ENCODE measurements at places on chromosomes 6 and 20. TPM values are rescaled to one million over a fixed set of nuclear protein-coding genes. Genes with fewer than 3 reads are reported as not detected.
A peak's percentile ranks its signal among the peaks of the same experiment; 100 is the strongest.

GRCh38 chr6:112956696-112957535 lies 609.8 kb downstream of the RFPL4B start:
- DNase-seq, result peak; percentile 66

GRCh38 chr6:15269011-15269410 lies 23.1 kb downstream of the JARID2 start:
- DNase-seq, result no peak

Gene HDGFL1
- not detected for polyA plus RNA-seq

DNA sequence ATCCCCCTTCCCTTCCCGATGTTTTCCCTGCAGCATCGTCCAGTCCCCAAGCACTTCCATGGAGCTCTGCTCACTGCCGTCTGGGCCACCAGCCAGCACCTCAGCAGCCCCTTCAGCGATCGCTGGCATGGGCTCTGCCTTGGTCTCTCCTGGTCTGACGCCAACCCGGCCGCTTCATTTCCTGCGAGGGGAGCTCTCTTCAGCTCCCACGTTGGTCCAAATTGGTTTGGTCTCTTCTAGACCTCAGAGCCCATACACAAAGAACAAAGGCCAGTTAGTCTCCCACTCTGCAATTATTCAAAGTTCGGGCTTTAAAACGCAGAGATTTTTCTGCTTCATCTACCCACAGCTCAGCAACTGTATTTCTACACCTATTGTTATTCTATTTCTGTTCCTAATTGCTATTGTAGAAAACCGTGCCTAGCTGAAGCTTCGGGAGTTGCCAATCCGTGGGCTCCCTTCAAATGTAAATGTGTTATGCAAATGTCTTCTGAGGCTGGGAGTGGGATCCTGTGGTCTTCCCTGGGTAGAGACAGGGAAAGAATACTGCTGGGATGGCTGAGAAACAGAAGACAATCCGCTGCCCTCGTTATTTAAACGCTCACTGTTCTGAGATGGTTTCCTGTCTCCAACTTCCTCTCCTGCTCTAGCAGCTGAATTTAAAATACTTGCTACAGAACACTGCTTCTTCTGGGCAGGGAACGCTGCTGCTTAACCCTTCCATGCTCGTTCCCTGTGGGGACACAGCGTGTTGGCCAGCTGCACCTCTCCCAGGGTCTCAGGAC lies 154.2 kb upstream of the QKI start:
- peak; percentile 37 for DNase-seq

- DNase-seq, result no peak
These were observed 412.1 kb downstream of the PKHD1 start for GRCh38 chr6:51675020-51675921.

DNA sequence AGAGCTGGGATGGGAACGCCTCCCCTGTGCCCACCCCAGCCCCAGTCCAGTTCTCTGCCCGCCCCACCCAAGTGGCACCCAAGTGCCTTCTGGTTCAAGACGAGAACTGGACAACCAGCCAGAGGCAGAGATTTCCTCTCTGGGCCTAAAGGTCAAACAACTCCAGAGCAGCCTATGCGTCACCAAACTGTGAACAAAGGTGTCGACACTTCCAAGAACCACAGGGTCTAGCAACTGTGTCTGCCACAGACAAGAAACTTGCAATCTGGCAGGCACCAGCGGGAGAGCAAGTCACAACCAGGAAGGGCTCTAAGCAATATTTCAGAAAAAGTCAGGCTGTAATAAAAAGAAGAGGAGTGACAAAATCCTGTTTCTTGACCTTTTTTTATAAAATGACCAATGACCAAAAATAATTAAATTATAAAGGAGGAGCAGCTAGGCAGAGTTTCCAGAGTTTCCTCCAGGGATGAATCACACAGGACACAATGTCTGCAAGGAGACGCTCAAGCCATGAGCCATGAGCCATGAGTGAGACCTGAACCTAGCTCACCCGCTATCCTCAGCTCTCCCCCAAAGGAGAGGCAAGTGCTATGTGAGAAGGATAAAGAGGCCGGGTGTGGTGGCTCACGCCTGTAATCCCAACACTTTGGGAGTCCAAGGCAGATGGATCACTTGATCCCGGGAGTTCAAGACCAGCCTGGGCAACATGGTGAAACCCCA lies 11.1 kb downstream of the EDEM2 start:
- DNase-seq, result no peak

Gene NFATC2
- 2.7 TPM for polyA plus RNA-seq

DNA sequence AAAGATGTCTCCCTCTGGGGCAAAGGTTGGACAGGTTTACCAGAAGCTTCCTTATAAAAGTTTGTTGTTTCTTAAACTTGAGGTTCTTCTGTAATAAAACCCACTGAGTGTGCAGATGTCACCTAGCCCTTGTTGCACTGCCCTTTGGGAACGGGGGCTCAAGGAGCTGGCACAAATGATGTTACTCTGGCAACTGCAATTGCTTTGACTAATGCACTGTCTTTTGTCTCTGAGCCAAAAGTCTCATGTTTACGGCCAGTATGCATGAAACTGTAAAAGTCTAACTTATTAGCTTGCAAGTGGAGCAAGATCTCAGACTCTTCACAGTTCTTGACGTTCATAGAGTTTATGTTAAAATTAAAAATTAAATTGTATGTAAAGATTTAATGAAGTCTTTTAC lies 655.7 kb downstream of the EPHA7 start:
- no peak for DNase-seq

- DNase-seq, result no peak
These were observed 4.4 kb downstream of the STX16 start for GRCh38 chr20:58655328-58656107.

GRCh38 chr20:41362748-41363140 lies 3.9 kb downstream of the EMILIN3 start:
- DNase-seq, result no peak

- DNase-seq, result no peak
These were observed 18.0 kb downstream of the MTHFD1L start for GRCh38 chr6:150883521-150883920.

DNA sequence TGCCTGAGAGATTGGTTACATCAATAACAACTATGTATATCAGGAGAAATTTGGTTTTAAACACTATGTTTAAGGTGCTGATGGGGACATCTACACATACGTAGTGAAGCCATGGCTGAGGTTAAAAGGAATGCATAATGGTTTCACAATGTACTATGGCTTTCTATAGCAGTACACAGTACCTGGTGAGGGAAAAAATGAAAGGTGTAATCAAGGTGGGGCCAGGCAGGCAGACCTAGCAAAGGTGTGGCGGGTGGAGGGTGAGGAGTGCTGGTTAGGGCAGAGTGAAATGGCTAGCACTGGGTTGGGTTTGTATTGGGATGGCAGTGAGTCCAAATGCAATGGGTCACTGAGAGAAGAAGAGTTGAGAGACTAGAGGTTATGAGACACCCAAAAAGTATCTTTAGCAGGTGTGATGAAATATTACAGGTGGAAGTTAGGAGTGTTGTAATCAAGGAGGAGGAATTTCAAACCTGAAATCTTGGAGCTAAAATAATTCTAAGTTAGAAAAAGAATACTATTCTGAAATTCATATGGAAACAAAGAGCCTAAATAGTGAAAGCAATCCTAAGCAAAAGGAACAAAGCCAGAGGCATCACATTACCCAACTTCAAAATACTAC lies 22.3 kb downstream of the PAQR8 start:
- no peak for DNase-seq

- no peak for DNase-seq
These were observed 778 bp upstream of the LIN28B start for GRCh38 chr6:104955927-104956730.

- no peak for DNase-seq
These were observed 31.9 kb downstream of the HUS1B start for GRCh38 chr6:624979-625378.

- DNase-seq, result no peak
These were observed 3.5 kb downstream of the CST7 start for GRCh38 chr20:24952376-24953208.

DNA sequence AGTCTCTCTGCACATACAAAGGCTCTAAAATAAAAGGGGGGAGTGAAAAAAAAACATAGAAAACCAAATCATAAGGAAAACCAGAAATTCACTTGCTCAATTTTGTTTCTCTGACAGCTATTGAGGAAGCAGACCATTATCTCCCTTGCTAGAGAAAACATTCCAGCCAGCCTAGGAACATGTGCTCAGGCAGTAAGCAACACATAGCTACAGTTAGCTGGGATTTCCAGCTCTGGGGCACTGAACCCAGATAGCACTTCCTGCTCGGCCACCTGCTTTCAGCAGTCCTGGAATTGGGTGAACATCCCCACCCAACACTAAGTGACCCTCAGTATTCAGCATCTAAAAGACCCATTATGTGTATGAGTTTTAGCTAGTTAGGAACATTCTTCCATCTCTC lies 61.3 kb downstream of the TNFRSF21 start:
- no peak for DNase-seq

GRCh38 chr6:149228311-149228955 lies 89.1 kb upstream of the TAB2 start:
- no peak for DNase-seq

DNA sequence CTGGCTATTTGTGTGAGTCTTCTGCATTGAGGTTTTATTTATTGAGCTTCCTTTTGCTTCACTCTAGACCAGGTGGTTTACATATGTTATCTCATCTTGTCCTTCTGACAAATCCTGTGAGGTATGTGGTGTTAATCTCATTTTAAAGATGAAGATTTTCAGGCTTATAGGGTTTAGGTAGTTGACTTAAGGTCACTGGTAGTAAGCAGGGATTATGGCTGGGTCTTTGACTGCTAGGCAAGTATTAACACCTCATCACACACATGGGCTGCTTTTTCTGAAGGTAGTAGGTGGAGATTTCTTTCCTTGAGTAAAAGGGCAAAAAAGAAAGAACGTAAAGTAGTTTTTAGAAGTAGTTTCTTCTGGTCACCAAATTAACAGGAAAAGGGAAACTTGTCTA lies 72.6 kb downstream of the CDKAL1 start:
- no peak for DNase-seq

Gene GABRR1
- polyA plus RNA-seq, result 2.9 TPM

- DNase-seq, result no peak
These were observed 353.1 kb downstream of the LAMA2 start for GRCh38 chr6:129236001-129236517.

- no peak for DNase-seq
These were observed 37.6 kb upstream of the ZBP1 start for GRCh38 chr20:57657535-57658446.

DNA sequence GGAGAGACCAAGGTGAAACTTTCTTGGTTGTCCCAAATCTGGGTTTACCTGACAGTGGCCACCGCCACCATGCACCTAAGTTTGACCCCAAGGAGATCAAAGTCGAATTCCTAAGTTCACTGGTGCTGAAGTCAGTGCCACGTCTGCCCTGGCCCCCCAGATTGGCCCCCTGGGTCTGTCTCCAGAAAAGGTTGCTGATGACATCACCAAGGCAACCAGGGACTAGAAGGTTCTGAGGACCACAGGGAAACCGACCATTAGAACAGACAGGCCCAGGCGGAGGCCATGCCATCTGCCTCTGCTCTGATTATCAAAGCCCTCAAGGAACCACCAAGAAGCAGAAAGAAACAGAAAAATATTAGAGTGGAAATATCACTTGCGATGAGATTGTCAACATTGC lies 91.2 kb downstream of the DLL1 start:
- no peak for DNase-seq

- DNase-seq, result no peak
These were observed 130.9 kb downstream of the RFPL4B start for GRCh38 chr6:112478036-112478435.

DNA sequence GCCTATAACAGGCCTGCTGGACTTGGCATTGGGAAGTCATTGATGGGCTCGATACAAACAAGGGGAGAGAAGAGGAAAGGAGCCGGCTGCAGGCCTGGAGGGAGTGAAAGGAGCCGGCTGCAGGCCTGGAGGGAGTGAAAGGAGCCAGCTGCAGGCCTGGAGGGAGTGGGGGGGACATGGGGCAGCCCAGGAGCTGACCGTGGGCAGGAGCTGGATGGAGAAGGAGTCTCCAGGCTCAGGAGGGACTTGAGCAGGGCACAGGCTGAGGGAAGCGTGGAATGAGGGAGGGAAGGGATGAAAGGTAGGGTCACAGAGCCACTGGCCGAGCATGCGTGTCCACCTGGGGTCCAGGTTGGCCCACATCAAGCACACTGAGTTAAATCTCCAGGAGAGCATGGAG lies 32.0 kb downstream of the RPP40 start:
- DNase-seq, result no peak

Gene MATN4
- polyA plus RNA-seq, result 0.39 TPM

DNA sequence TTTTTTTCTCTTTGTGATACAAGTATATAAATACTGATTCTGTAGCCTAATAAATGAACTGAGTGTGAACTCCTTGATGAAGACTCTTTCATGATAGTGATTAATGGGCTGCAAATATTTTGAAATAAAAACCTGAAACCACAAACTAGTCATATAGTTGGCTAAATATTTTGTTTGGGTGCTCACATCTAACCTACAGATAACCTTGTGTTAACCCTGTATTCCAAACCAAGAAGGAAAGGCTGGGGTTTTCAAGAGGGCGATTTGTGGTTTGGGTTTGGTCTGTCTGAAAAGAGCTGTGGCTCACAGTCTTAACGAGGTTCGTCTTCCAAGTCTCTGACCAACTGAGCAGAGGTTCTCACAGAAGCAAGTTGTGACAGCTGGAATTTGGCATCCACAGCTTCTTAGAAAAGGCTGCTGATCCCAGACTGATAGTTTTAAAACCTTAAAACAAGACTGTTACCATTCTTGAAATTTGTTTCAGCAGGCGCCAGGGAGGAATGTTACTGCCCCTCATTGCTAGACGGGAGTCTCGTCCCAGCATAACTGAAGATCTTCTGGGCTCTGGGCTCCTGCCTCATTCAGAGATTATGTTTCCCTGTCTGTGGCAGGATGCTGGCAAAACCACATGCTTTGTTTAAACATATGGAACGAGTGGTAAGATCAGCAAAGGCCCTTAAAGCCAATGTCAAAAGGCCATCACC lies 736.4 kb upstream of the MARCKS start:
- no peak for DNase-seq

Gene SNX21
- 17.1 TPM for polyA plus RNA-seq

DNA sequence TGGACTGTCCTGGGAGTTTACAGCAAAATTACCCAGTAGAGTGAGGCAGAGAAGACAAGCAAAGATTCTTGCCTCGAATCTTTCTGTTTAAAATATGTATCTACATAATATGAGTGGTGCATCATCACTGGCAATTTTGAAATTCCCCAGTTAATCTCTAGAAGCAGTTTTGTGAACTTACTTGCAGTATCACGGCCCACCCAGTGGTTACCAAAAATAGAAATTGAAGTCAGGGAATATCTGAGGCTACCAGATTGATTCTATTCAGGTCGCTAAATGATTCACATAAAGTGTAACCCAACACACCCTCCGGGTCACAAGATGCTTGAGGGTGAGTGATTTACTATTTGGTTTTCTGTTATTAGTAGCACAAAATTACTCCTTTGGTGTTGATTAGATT lies 111.9 kb downstream of the PPP1R14C start:
- no peak for DNase-seq

DNA sequence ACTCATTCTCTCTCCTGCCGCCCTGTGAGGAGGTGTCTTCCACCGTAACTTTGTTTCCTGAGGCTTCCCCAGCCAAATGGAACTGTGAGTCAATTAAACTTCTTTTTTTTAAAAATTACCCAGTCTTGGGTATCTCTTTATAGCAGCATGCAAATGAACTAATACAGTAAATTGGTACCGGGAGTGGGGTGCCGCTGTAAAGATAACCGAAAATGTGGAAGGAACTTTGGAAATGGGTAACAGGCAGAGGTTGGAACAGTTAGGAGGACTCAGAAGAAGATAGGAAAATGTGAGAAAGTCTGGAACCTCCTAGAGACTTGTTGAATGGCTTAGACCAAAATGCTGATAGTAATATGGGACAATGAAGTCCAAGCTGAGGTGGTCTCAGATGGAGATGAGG lies 55.8 kb downstream of the EPB41L2 start:
- DNase-seq, result no peak

GRCh38 chr6:36759148-36759759 lies 61.6 kb downstream of the RAB44 start:
- no peak for DNase-seq
